ENCODE measurements at places on chromosomes 2 and 18.
A peak's percentile ranks its signal among the peaks of the same experiment; 100 is the strongest.

DNA sequence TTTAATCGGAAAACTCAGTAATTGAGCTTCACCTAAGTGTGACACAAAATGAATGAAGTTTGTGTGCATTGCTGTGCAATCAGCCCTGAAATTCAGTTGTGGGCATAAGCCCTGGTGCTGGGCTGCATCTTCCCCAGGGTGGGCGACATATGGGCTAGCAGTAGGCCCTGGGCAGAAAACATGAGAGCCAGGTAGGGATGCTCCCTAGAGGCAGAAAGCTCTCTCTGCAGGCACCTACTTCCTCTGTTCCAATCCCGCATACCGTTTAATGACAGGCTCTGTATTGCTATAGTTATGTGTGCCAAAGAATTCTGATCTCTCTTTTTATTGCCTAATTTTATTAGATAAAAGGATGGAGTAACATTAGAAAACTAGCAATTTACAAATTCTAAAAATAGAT lies 456.7 kb downstream of the NRXN1 start:
- DNase-seq, result no peak

DNA sequence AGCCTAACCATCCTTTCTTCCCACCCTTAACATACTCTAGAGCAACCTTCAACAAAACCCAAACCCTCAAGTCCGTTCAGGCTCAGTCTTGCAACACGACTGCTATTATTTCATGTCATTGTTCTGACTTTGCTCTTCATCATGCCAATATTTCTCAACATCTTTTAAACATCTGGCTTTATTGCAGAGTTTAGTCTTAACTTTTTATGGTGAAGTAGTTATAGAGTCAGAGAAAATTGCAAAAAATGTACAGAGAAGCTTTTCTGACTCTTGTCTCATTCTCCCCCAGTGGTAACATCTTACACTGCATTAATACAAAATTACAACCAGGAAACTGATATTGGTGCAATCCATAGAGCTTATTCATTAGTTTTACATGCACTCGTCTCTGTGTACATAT lies 3.9 kb downstream of the MARCO start:
- DNase-seq, result peak; percentile 87

DNA sequence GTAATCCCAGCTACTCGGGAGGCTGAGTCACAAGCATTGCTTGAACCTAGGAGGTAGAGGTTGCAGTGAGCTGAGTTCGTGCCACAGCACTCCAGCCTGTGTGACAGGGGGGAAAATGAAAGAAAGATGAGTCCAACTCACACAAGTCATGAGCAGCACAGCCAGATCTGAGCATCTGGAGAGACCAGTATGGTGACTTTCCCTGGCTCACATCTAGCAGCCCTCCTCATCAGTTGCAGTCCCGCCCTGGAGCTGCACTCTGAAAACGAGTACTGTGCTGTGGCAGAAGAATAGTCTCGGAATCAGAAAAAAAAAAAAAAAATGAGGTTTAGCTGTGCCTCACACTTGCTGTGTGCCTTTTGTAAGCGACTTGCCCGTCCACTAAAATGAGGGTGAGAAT lies 74.4 kb upstream of the TRIB2 start:
- DNase-seq, result no peak

- no peak for DNase-seq
Observed at GRCh38 chr2:238689871-238690389, 158.0 kb upstream of the TWIST2 start.

GRCh38 chr2:191844706-191845105 lies 2.2 kb downstream of the CAVIN2 start:
- DNase-seq, result no peak

GRCh38 chr2:129400826-129401225 lies 578.6 kb upstream of the RAB6C start:
- no peak for DNase-seq

DNA sequence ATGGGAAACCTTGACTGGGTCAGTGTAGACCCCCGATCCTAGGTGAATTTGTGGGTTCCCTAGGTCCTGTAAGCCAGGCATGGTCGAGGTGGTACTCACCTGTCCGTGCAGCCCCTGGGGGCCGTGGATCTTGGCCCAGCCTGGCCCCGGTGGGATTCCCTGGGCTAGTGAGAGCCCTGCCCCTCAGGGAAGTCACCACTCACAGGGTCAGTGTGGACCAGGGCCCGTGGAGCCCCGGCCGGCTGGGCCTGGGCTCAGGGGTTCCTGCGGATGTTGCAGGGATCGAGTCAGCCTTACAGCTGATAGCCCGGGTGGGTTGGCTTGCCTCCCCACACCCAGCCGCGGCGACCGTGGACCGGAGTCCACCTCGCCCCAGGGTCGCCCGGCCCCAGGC lies 528 bp downstream of the ATG9A start:
- DNase-seq, result no peak

- DNase-seq, result no peak
Observed at GRCh38 chr2:195408196-195408595, 248.8 kb upstream of the SLC39A10 start.

DNA sequence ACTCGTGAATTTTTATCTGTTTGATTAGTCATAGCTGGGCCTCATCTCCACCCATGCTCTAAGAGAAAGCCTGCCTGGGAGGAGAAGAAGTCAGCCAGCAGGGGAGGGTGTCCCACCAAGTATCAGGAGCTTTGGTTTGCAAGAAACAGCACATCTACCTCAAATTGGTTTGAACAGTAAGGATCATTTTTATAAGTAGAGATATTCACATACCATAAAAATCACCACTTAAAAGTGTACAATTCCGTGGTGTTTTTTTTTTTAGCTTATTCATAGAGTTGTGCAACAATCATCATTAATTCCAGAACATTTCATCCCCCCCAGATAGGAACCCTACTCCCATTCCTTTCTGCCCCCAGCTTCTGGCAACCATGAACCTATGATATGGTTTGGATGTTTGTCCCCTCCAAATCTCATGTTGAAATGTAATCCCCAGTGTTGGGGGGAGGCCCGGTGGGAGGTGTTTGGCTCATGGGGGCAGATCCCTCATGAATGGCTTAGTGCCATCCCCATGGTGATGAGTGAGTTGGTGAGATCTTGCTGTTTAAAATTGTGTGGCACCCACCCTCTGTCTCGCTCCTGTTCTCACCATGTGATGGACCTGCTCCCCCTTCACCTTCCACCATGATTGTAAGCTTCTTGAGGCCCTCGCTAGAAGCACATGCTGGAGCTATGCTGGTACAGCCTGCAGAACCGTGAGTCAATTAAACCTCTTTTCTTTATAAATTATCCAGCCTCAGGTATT lies 36.2 kb upstream of the HS6ST1 start:
- no peak for DNase-seq
